ENCODE measurements at places on chromosomes 6 and 20.

DNA sequence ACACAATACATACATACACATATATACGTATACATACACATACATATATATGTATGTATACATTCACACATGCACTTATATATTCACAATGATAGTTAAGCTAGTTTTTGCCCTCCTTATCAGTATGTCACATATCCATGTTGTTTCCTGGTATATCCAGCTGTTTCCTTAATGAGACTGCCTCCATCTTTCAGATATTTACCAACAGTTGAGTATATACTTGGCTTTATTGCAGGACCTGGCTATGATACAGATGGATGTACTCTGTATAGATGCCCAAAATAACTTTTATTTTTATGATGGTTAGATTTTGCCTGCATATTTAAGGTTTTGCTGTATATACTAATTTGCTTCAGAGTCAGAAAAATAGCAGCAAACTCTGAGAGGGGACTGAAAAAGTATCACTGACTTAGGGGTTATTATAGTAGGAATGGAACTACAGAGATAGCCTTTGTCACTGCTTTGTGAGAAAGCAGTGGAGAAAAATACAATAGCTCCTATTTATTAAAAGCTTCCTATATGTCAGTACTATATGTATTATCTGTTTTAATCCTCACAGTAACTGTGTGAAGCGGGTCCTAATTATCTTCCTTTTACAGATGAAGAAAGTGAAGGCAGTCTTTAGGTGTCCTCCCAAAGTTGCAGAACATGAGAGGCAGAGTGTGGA is 35.5 kb downstream of the CARMIL1 start:
- no peak for DNase-seq

DNA sequence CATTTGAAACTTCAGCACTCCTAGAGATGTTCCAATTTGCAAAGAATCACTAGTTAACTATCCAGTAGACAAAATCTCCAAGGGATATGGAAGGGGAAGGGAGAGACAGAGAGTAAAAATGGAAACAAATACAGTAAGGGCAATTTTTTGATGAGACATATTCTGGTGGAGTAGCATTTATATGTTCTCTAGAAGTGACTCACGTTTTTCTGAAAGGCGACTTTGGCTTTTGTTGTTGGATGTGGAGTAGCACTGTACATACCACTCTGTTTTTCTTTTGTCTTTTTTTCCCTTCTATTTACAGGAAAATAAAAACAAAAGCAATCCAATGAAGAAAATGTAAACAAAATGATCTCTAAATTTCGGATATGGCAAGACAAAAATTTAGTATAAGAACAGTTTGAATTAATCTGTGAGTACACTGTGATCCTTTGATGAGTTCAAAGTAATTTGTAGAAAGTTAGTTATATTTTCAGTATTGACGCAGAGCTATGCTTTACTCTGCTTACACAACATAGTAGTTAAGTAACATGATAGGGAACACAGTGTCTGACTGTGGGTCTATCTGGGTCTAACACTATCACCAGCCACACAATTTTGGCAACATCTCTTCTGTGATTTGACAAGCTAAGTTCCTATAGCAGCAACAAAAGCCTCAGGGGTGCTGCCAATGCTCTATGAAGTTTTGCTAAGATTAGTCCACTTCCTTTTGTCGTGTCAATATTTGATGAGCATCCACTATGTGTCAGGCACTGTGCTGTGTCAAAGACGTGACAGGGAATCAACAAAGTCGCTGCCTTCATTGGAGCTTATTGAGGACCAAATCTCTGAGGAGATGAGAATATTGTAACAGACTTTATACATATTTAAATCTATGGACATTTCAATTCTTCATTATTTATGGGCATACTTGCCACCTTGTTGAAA is 27.3 kb upstream of the TAGAP start:
- no peak for DNase-seq

DNA sequence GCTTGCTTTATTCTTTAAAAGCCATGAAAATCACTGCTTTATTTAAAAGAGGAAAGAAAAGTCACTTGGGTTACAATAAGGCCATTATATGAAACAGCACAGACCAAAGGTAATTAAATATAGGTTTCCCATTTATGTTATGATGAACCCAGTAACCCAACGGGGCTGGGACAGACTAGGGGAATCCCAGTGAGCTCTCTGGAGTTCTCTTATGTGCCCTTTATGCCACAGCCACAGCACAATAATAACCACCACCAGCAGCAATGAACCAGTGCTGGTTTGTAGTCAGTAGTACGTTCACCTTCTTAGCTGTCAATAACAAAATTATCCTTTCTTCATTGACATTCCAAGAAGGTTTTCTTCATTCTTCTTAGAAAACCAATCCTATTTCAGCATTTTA is 87.4 kb downstream of the KIF13A start:
- DNase-seq: no peak

DNA sequence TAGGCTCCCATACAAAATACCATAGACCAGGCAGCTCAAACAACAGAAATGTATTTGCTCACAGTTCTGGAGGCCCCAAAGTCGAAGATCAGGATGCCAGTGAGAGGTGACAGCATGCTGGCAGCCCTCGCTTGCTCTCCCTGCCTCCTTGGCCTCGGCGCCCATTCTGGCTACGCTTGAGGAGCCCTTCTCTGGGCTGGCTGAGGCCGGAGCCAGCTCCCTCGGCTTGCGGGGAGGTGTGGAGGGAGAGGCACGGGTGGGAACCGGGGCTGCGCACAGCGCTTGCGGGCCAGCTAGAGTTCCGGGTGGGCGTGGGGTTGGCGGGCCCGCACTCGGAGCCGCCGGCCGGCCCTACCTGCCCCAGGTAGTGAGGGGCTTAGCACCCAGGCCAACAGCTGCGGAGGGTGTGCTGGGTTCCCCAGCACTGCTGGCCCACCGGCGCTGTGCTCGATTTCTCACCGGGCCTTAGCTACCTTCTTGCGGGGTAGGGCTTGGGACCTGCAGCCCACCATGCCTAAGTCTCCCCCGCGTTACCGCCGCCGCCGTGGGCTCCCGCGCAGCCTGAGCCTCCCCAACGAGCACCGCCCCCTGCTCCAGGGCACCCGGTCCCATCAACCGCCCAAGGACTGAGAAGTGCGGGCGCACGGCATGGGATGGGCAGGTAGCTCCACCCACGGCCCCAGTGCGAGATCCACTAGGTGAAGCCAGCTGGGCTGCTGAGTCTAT is 32.6 kb upstream of the SERPINB9 start:
- DNase-seq: no peak

GRCh38 chr6:23086100-23086499 is 516.7 kb downstream of the HDGFL1 start:
- DNase-seq: no peak

GRCh38 chr6:27591699-27592480 is 119.0 kb upstream of the ZNF184 start:
- no peak for DNase-seq

DNA sequence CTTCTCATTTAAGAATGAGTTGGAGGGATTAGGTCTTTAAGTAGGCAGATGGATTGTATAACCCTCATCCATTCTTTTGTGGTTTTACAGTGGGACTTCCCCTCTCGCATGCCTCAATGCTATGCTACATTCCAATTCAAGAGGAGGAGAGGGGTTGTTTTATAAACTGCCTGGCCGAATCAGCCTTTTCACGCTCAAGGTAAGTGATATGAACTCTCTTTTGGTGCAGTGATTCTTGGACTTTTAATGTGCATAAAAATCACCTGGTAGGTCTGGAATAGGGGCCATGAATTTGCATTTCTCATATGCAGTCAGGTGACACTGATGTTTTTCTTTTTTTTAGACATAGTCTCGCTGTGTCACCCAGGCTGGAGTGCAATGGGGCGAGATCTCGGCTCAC is 10.8 kb downstream of the ASXL1 start:
- DNase-seq: no peak

- DNase-seq: no peak
Measured at GRCh38 chr6:53723331-53723730, 57.8 kb upstream of the KLHL31 start.
